ENCODE measurements at places on chromosomes 13 and 19.

DNA sequence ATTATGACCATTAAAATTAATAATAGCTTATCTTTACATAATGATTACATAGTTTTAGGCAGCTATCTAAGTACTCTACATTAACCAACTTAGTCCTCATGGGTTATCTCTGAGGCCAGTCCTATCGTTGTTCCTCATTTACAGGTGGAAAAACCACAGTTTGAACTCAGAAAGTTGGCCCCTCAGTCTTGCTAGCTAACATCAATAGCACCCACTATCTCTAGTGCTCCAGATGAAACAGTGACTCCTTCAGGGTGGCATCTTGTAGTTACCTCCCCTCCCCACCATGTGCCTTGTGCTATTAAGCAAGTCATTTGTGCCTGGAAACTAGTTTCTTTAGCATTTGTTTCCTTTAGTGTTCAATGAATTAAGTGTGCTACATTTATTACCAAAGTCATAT is 1086.7 kb downstream of the EFNB2 start:
- DNase-seq: no peak

- no peak for DNase-seq
Measured at GRCh38 chr19:16040642-16041041, 35.7 kb upstream of the TPM4 start.

- DNase-seq: no peak
Measured at GRCh38 chr13:37884674-37885073, 15.1 kb upstream of the TRPC4 start.

- no peak for DNase-seq
Measured at GRCh38 chr13:100473087-100473486, 115.5 kb downstream of the GGACT start.

GRCh38 chr13:112592181-112592580 is 4.2 kb upstream of the TUBGCP3 start:
- no peak for DNase-seq

GRCh38 chr19:39349326-39349725 is 7.1 kb downstream of the SAMD4B start:
- DNase-seq: no peak

DNA sequence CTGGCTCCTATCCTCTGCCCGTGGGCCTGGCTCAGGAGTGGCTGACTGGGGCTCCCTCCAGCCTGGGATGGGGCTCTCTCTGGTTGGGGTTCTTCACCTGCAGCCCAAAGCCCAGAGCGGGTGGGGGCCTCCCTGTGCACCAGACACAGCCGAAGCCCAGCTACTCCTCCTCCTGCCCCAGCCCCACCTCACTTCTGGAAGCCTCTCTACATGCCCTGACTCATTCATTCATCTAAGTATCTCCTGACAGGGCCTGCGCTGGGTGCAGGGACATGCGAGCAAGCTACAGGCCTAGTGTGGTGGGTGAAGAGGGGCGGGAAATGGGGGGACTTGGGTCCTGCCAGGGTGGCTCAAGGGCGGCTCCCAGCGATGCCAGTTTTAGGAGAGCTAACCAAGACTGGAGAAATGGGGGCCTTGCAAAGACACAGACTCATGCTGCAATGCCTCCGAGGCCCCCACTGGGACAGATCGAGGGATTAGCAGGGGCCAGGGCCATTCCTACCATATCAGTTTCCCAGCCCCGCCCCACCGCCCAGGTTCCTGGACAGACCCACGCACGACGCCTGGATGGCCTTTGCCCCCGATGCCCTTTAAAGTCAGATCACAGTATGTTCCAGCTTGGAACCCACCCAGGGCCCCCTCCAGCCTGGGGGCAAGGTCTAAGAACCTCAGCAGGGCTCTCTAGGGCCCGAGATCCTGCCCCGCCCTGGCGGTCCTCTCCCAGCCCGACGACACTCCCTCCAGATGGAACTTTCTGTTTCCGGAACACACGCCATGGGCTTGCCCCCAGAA is 12.6 kb downstream of the LSM4 start:
- DNase-seq: no peak

DNA sequence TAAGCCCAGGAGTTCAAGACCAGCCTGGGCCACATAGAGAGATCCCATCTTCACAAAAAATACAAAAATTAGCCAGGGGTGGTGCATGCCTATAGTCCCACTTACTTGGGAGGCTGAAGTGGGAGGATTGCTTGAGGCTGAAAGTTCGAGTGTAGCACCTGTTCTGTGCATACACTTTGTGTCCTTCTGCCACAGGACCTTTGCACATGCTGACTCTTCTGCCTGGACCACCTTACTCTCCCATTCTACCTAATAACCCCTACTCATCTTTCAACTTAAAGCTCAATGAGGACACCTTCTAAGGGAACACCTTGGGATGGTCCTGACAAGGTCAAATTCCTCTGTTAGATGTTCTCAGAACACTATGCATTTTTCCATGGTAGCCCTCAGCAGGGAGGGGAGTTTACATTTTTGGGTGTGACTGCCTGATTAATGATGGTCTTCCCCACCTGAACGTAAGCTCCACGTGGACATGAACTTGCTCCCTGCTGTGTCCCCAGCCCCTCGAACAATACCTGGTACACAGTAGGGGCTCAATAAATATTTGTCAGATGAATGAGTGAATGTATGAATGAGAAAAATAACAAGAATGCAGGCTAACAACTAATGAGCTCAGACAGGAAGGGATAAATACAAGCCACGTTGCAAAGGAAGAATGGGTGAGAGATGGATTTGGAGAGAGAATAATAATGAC is 11.2 kb upstream of the IZUMO2 start:
- DNase-seq: no peak

- peak; percentile 38 for DNase-seq
Measured at GRCh38 chr13:25874907-25875306, 176.9 kb downstream of the SHISA2 start.

DNA sequence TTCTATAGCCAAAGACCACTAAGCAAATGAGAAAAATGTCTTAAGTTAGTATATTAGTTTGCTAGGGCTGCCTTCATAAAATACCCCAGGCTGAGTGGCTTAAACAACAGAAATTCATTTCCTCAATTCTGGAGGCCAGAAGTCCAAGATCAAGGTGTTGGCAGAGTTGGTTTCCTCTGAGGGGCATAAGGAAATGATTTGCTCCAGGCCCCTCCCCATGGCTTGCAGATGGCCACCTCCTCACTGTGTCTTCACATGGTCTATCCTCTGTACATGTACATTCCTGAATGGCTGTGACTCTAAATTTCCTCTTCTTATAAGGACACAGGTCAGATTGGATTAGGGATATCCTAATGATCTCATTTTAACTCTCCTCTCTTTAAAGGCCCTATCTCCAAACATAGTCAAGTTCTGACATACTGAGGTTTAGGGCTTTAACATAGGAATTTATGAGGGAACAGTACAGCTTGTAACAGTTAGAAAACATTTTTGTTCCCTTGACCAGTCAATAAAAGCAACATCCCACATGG is 307.4 kb downstream of the DIAPH3 start:
- DNase-seq: no peak

- peak; percentile 50 for DNase-seq
Measured at GRCh38 chr19:8515317-8515716, 1.4 kb upstream of the ZNF414 start.

- DNase-seq: no peak
Measured at GRCh38 chr19:45294291-45295029, 28.2 kb downstream of the CKM start.

DNA sequence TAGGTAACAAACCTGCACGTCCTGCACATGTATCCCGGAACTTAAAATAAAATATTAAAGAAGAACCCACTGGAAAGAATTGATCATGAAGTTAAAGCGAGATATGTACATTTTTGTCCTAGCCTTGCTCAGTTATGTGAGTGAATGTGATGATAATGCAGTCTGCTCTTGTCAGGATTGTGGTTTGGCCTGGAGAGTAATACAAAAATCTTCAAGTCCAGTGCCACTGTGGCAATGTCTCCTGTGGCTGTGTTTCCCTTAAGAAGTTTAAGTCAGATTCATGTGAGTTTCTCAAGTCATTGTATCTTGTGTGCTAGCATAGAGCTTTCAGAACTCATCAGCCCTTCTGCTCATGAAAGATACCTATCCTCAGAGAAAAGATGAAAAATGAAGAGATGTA is 18.0 kb upstream of the ITGBL1 start:
- DNase-seq: no peak

DNA sequence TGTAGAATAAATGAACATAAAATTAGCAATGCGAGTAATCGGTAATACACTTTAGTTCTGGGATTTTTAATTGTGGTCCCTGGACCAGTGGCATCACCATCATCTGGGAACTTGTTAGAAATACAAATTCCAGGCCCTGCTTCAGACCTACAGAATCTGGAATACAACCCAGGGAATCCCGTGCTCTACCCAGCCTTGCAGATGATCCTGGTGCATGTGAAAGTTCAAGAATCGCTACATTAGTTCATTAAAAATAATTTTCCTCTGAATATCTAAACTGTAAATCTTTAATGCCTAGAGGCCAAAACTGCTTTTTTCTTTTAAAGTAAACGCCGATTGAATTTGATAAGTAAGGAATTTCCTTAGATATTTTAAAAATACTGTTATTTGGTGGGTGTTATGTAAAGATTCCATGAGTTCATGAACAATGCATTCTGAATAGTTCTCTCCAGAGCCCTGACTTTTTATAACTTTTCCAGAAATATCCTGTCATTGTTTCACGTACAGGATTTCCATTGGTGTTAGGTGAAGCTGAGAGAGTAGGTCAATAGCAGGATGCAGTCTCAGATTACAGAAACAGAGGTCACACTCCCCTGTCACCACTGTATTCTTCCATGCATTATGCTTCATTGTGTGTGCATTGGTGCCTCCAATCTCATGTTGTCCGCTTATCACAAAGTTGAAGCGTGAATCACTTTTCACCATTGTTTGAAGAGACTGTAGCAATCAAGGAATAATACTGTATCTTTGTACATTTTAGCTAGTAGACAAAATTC is 596.5 kb upstream of the KLF12 start:
- no peak for DNase-seq

- DNase-seq: no peak
Measured at GRCh38 chr19:16460454-16460853, 11.3 kb downstream of the EPS15L1 start.

- DNase-seq: no peak
Measured at GRCh38 chr13:113110048-113110851, 4.7 kb downstream of the F7 start.

GRCh38 chr19:40521276-40521675 is 54.5 kb downstream of the SPTBN4 start:
- DNase-seq: no peak

GRCh38 chr13:94408314-94409036 is 71.0 kb downstream of the DCT start:
- DNase-seq: no peak

- DNase-seq: no peak
Measured at GRCh38 chr19:22286151-22286810, at the start of gene ZNF729. TSS of gene ZNF729 (plus strand) at chr19:22286441. CDS start at chr19:22286526, 85 bp downstream.

GRCh38 chr19:4586691-4587090 is 27.2 kb upstream of the SEMA6B start:
- DNase-seq: no peak

DNA sequence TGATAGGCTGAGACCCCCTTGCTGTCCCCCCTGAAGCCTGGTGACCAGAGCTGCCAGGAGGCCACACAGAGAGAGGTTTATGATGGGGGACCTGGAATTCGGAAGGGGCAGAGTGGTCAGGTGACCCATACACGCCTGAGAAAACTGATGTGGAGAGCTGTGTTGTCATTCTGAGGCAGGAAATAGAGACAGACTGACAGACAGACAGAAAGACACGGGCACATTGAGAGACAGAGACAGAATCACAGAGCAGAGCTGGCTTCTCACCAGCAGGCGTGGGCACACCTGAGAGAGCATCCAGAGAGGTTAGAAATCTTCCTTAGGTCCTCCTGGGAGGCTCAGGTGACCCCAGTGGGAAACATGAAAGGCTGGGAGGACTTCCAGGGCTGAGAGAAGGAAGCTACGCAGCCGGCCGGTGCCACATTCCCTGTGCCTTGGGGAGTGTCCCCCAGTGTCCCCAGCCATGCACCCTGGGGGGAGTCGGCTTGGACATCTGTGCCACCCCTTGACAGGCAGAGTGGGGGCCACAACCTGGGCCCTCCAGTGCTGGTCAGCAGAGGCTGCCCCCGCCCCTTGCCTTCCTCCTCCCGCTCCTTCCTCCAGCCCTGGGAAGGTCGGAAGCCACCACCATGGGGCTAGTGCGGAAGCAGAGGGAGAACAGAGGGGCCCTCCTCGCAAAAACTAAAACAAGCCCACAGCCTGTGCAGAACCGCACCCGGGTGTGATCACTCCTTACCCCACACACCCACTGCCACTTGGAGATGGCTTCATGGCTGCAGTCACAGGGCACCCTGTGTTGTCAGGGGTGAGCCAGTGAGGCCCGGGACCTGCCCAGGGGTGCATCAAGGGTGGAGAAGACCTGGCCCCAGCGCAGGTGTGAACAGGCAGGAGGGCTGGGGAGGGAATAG is 2.2 kb downstream of the FFAR1 start:
- no peak for DNase-seq

DNA sequence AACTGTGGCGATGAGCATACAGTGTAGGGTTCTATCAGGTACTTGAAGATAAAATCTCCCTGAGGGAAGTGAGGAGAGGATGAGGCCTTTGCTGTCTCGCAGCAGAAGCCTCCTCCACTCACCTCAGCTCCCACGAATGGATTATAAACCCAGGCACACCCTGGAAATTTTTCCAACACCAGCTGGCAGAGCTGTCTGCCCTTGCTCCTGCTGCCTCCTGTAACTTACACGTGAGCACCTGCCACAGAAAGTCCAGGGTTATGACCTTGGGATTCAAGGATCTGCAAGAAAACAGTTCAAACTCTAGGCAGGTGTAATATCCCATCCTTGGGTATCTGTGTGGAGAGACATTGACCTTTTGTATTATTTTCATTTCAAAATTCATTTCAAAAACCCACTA is 70.9 kb upstream of the MYO16 start:
- no peak for DNase-seq

- DNase-seq: no peak
Measured at GRCh38 chr19:33375837-33376159, 2.3 kb downstream of the CEBPG start.

GRCh38 chr19:19687090-19687489 is 18.5 kb downstream of the ZNF101 start:
- DNase-seq: no peak
